ENCODE measurements at places on chromosomes 6 and 20. TPM values are rescaled to one million over a fixed set of nuclear protein-coding genes. Genes with fewer than 3 reads are reported as not detected.

Gene PRRT1
- total RNA-seq = 0.45 TPM

Gene CGA
- total RNA-seq = not detected

Gene SGK2
- not detected for total RNA-seq

Gene MYH7B
- 0.26 TPM for total RNA-seq

Gene TRIM26
- total RNA-seq = 78.0 TPM

Gene CPXM1
- total RNA-seq = 0.26 TPM

Gene HINT3
- 9.1 TPM for total RNA-seq

Gene RHAG
- not detected for total RNA-seq

Gene C2
- 0.87 TPM for total RNA-seq

Gene LRRC1
- 4.2 TPM for total RNA-seq

Gene TFAP2B
- not detected for total RNA-seq

Gene ZDHHC14
- total RNA-seq = 10.7 TPM

Gene MAFB
- total RNA-seq = not detected

Gene DYNLT2
- 2.6 TPM for total RNA-seq

Gene HLA-E
- total RNA-seq = 523 TPM

Gene TNXB
- total RNA-seq = 4.8 TPM

Gene RNF8
- 23.2 TPM for total RNA-seq

Gene MMP24
- total RNA-seq = not detected

Gene MYLK4
- 0.13 TPM for total RNA-seq

Gene ACAT2
- total RNA-seq = 84.4 TPM

Gene PGC
- not detected for total RNA-seq

Gene MKKS
- total RNA-seq = 7.8 TPM

Gene TRIM10
- not detected for total RNA-seq

Gene GRM1
- not detected for total RNA-seq

Gene C6orf118
- total RNA-seq = not detected

Gene MACROD2
- 0.08 TPM for total RNA-seq

Gene TPD52L1
- not detected for total RNA-seq

Gene COL10A1
- total RNA-seq = not detected

Gene SLC9A8
- 20.5 TPM for total RNA-seq

Gene CLVS2
- total RNA-seq = not detected

Gene SLC52A3
- not detected for total RNA-seq

Gene PRDM1
- 14.4 TPM for total RNA-seq

Gene SSTR4
- total RNA-seq = not detected

Gene FABP7
- total RNA-seq = not detected

Gene C6orf89
- total RNA-seq = 41.1 TPM

Gene RSPO3
- not detected for total RNA-seq

Gene ADGB
- total RNA-seq = not detected

Gene NHLRC1
- total RNA-seq = 0.21 TPM

Gene TAAR1
- total RNA-seq = not detected

Gene DEFB132
- total RNA-seq = not detected

Gene HEY2
- not detected for total RNA-seq

Measured in activated CD8-positive, alpha-beta T cell treated with anti-CD3 and anti-CD28 coated beads, Interleukin-2, amount 10 ng/mL, durations not matched to agents 7 days and 5 days (primary cell).